ENCODE measurements at places on chromosomes 5 and 9.

DNA sequence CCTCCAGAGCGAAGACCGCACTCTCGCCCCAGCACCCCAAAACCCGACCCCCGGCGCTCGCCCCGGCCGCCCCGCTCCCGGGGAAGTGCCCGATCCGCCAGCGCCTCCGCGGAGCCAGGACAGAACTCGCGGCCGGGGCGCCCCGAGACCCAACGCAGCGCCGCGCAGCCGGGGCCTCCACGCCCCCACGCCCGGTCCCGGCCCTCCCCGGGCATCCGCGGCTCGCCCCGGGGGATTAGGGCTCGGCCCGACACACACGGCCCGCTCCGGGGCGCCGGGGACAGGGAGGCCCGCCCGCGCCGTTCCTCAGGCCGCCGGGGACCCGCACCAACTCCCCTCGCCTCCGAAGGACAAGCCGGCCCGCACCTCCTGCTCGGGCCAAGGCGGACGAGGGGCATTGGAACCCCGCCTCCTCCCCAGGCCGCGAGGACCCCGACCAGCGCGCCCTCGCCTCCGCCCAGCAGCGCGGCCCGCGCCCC is 544 bp downstream of the FNBP1 start:
- DNase-seq = no peak

- DNase-seq = no peak
Observed at GRCh38 chr5:181188700-181189362, 16.2 kb downstream of the TRIM7 start.

DNA sequence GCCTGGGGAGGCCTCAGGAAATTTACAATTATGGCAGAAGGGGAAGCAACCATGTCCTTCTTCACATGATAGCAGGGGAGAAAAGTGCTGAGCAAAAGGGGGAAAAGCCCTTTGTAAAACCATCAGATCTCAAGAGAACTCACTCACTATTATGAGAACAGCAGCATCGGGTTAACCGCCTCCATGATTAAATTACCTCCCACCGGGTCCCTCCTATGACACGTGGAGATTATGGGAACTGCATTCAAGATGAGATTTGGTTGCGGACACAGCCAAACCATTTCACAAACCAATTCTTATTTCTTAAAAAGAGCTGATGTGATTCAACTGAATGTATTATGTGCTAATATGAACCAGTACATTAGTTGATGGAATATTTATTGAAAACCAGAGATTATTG is 63.9 kb downstream of the PARP8 start:
- no peak for DNase-seq

GRCh38 chr9:119195521-119195920 is 173.7 kb downstream of the BRINP1 start:
- DNase-seq = no peak

DNA sequence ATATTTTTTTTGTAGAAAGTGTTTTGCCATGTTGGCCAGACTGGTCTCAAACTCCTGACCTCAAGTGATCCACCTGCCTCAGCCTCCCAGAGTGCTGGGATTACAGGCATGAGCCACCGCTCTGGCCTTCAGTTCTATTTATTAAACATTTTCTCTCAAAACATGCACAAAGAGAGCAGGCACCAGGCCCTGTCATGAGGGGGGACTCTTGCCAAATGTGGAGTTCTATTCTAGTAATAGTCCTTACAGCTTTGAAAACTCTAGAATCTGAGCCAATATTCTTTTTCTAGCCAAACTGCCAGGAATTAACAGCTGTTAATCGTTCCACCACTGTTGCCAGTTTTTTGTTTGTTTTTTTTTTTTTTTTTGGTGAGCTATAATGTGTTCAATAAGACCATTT is 124.6 kb downstream of the TARS1 start:
- no peak for DNase-seq

- DNase-seq = no peak
Observed at GRCh38 chr9:101791533-101791932, 53.1 kb upstream of the GRIN3A start.

- DNase-seq = no peak
Observed at GRCh38 chr5:7795306-7795705, 55.6 kb downstream of the CFAP90 start.

DNA sequence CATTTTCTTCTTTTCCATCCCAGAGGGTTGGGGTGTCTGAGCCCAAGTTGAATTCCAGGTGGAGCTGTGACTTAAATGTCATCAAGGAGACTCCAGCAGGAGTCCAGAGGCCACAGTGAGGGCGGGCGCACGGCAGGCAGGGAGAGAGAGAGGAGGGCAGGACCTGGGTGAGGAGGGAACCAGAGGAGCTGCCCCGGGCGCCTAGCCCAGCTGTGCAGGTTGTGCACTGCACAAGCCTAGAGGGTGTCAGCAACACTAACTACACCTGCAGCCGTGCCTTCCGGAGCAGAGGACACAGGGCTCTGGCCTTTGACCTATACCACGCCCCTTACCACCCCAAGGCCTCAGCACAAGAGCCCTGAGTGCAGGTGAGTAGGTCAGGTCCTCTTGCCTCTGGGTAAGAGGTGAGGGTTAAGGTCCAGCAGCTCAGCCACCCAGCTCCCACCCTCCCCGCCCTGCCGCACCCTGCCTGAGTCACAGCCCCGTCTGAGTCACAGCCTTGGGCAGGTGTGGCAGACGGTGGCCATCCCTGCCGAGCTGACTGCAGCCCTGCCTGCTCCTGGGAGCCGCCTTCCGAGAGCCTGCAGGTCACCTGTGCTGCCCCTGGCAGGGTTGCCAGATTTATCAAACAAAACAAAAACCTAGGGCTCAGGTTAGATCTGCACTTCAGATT is 6.4 kb upstream of the AGPAT2 start:
- no peak for DNase-seq

GRCh38 chr5:135460246-135461033 is 8.3 kb upstream of the TIFAB start:
- no peak for DNase-seq

- no peak for DNase-seq
Observed at GRCh38 chr5:10064546-10065195, 185.0 kb downstream of the ATPSCKMT start.

DNA sequence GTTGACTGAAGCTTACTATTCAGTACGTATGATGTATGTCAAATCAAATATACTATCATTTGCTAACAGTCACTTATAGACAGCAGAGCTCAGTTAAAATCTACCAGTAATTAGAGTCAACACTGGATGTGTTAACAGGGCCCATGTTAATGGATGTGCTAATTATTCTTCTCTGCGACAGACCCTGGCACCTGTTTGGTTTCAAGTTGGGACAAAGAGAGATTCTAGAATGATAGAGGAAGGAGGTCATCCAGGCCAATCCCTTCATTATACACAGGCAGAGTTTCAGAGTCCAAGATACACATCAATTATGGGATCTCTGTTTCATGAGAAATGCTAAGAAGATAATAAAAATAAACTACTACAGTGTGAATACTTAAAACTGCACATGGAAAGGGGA is 615.0 kb downstream of the ZNF608 start:
- no peak for DNase-seq

GRCh38 chr5:123449424-123449974 is 26.3 kb upstream of the CEP120 start:
- DNase-seq = no peak

DNA sequence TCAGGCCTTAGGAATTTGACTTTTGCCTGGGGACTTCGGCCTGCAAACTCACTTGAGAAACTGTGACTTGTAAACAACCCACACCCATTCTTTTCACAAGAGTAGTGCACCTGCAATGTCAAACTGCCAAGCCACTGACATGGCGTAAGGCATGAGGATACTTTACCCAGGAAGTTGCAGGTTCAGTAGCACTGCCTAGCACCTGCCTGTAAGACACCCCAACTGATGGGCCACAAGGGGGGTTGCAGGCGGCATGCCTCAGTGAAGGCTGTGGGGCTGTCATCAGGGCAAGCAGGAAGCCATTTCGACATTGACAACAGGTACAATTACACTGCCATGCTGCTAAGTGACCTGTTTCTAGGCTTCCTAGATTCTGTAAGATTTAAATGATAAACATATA is 41.3 kb upstream of the RASGEF1C start:
- no peak for DNase-seq

DNA sequence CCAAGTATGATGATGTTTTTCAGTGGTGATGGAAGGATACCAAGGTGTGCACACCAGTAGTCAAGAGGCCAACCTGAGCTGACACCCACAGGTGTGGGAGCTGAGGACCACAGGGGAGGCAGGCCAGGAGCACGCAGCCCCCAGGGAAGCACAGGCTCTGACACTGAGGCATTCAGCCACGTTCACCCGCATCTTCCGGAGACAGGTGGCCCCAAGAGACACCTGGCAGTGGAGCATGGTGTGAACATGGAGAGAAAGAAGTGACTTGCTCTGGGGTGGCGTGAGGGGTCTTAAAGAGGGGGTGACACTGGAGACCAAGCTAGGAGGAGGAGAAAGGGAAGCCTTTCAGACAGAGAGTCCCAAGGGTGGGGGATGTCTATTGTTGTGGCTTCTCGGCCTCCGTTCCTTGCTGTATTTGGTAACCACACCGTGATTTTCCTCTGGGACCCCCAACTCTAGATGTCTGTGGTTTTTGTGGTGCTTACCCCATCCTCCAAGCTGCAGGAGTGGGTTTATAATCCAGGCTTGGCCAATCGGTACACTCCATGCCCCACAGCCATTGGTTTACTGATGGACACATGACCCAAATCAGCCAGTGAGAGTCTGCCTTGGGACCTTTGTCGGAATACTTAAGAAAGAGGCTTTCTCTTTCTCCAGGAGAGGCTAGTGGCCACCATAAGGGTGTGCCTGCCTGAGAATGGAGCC is 84.6 kb downstream of the HRH2 start:
- no peak for DNase-seq

- no peak for DNase-seq
Observed at GRCh38 chr5:58455066-58455465, 4.8 kb downstream of the PLK2 start.

DNA sequence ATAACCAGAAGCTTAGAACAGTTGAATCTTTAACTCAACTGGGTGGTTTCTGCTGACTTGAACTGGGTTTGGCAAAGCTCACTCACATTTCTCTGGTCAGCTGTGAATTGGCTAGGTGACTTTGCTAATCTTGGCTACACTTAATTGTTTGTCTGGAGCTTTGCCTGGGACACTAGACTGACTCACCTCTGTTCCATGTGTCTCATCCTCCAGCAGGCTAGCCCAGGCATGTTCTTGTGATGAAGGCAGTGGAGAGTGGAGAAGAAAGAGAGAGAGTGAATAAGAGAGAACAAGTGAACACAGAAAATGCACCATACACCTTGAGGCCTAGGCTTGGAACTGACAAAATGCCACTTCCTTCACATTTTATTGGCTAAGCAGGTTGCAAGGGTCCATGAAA is 32.6 kb downstream of the SPATA31D1 start:
- no peak for DNase-seq

DNA sequence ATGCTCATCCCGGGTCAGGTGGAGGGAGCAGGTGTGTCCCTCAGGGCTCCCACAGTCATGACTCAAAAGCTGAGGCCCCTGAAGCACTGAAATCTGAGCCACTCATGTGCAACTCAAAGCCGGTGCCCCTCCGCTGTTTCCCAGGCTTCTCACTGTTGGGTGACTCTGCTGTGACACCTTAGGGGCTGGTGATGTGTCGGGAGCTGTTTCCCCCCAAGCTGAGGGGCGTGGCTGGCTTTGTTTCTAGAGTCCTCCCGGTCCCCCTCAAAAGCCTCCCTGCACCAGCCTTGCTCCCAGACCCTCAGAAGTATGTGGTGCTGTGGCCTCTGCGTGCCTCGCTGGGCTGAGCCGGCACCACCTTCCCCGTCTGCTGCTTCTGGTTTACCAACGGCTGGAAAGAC is 39.7 kb downstream of the PLPP7 start:
- DNase-seq = no peak

DNA sequence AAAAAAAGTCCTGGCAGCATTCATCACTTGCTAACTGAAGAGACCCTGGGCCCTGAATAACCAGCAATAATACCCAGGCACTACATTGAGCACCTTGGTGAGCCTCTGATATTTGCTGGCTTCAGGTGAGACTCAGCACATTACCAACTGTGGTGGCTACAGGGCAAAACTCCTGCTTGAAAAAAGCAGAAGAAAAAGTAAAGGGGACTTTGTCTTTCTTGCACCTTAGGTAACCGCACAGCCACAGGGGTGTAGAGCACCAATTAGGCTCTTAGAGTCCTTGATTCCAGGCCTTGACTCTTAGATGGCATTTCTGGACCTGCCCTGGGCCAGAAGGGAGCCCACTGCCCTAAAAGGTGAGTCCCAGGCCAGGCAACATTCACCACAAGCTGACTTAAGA is 269.5 kb downstream of the AUH start:
- DNase-seq = no peak

DNA sequence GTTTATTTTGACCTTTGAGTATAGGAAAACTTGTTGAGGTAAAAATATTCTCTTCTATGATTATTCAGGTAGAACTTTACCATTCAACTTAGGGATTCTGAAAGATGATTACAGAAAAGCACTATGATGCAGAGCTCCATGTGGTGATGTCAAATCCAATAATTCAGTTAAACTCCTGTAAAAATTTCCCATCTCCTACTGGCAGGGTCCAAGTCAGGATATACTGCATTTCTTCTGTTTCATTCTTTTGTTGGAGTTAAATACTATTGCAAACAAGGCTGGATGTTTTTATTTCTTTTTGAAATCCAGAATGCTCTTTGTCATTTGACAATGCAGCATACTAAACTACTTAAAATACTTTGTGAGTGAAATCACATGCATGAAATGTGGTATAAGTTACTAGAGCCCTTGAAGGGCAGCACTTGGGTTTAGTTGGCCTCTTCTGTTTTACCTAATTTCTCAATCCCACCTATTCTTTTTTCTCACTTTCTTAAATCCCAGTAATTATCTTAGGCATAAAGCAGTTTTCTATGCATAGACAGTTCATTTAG is 204.5 kb downstream of the FBXL7 start:
- no peak for DNase-seq

DNA sequence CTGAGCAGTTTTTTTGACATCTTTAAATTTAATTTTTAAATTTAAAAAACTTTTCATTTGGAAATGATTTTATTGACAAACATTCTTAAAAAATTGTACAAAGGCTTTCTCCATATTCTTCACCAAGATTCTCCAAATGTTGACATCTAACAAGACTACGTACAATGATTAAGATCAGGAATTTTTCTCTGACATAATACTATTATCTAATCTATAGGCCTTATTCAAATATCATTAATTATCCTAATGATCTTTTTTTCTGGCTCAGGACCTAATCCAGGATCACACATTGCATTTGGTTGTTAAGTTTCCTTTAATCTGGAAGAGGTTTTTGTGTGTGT is 106.1 kb upstream of the OSMR start:
- no peak for DNase-seq
